Ascending aorta (tissue), 2 donors: ENCODE measurements at places on chromosomes 4 and X.

- DNase-seq = no peak
Observed at GRCh38 chr4:146191766-146192458, 16.4 kb downstream of the LSM6 start.

DNA sequence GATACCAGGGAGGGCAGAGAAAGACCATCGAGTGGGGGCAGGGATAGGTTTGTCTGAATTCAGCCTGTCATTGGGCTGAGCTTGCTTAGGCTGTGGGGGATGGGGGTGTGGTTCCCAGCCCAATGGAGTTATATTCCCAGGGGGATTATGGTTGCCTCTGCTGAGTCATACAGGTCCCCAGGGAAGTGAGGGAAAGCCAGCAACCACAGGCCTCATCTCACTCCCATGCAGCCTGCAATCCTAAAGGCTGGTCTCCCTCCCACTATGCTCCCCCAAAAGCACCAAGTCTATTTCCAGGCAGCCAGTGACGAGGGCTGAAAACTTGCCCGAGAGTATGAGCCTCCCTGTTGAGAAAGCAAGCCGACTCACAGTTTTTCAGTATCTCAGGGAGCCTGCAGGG is 39.3 kb downstream of the AFM start:
- no peak for DNase-seq

- no peak for DNase-seq
Observed at GRCh38 chrX:39633293-39633692, 464.5 kb downstream of the BCOR start.

DNA sequence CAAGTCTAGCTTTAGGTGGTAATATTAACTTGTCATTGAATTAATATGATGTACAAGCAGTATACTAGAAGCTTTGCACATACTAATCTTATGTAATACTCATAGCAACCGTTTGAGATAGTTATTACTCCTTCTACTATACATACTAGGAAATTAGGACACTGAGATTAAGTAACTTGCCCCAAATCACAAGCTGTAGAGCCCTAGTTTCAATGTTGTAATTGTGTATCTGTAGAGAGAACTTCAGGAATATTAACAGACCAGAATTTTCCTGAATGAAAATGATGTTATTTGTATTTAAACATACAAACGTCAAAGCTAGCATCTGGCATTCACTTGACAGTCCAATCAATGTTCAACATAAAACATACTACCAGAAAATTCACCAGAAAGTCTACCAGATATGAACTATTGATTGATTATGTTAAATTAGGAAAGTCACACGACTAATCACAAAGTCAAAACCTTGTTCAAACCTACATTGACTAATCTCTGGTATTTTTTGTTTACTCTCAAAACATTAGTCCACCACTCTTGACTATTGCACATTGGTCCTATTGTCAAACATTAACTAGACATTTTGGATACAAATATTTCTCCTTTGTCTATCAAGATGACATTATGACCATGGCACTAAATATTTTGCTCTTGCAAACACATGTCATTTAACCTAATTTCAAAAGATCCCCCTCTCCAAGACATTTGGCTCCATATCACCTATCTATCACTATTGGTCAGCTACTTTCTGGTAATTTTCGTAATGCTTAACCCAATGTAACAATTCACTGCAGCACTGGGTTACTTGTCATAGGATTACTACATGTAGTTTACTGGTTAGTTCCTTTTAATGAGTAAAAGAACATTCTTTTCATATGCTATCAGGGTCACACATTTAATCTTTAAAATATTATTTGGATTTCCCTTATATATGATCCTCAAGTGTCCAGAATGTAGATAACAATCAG is 100.7 kb downstream of the GPC3 start:
- no peak for DNase-seq

DNA sequence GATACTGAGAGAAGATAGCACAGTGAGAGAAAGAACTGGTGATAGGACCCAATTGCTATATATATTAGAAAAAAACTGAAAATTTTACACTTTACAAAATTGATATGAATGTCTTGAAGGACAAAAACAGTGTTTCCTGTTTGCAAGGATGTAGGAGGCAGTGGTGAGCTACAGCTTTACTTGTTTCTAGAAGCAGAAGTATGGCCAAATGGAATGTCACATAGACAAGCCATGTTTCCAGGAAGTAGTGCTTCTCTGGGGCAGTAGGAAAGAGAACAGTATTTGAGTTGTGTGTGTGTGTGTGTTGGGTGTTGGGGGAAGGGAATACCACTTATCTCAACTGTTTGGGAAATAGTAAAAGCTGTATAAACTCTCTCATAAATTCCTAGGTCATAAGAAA is 60.9 kb upstream of the IBSP start:
- DNase-seq = no peak

- no peak for DNase-seq
Observed at GRCh38 chrX:71466979-71467523, 65.9 kb upstream of the OGT start.

DNA sequence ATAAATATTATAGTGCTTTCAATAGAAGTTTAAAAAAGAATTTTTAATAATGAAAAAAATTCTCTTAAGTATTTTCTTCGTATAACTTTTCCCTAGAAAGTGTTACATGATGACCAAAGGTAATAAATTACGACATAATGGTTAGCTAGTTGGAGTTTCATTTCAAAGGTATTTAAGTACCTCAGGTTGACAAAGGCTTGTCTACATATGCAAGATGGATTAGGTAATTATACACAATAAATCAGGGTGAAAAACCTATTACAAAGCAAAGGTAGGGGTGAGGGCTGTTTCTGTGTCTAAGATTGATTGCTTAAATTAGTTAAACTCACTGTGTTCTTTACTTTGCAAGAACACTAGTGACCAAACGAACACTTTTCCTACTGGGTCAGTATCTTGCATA is 508.5 kb upstream of the FAT1 start:
- DNase-seq = no peak

DNA sequence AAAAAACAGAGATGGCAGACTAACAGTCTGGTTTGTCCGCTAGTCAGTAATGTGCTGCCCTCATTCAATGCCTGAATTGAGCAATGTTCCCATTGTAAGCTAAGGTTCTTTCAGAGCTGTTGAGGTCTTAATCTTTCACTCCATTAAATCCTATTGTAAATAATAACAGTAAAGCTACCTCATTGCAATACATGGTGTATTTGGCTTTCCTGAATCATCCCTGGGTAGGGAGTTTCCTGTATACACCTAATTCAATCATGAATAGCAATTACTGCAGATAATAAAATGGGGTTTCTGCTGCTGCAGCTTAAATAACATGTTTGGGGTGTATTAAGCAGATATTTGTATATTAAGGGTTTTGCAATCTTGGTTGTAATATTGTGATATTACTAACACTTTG is 1100.2 kb upstream of the INTU start:
- DNase-seq = no peak

- DNase-seq = no peak
Observed at GRCh38 chr4:49516796-49517195, 530.7 kb downstream of the CWH43 start.

- DNase-seq = no peak
Observed at GRCh38 chr4:144300616-144301015, 160.1 kb upstream of the GYPA start.
